ENCODE measurements at places on chromosomes 6 and 20.
A peak's percentile ranks its signal among the peaks of the same experiment; 100 is the strongest.

GRCh38 chr6:13873288-13874190 is 51.2 kb upstream of the RNF182 start:
- peak; percentile 52 for DNase-seq

- no peak for DNase-seq
Measured at GRCh38 chr6:3359101-3359752, 97.6 kb downstream of the SLC22A23 start.

GRCh38 chr6:93886416-93886815 is 467.1 kb upstream of the EPHA7 start:
- DNase-seq = no peak

GRCh38 chr6:3321042-3321441 is 62.3 kb downstream of the PSMG4 start:
- DNase-seq = no peak

GRCh38 chr6:5398530-5398929 is 137.2 kb downstream of the FARS2 start:
- no peak for DNase-seq
